Activated CD8-positive, alpha-beta memory T cell treated with anti-CD3 and anti-CD28 coated beads for 1 hour (primary cell): ENCODE measurements at places on chromosomes 1 and 21.

DNA sequence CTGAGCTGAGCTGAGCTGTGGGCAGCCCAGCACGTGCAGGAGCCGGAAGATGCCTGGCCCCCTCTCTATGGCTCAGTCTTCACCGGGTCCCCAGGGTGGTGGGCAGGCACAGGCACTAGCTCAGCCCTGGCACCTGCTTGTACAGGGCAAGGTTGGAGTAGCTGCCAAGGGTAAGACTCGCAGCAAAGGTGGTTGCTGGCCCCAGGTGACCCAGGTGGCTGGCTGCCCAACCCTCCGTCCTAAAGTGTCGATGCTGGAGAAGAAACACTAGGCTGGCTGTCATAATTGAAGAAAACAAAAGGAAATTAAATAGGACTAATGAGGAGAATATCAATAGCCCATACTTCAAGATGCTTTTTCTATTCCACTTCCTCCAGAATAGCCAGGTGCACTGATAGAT is 77.1 kb upstream of the ACTL8 start:
- DNase-seq: no peak

- DNase-seq: no peak
These were observed 13.9 kb downstream of the BTBD8 start for GRCh38 chr1:92094090-92094489.

GRCh38 chr1:168958562-168959289 is 147.8 kb upstream of the ATP1B1 start:
- DNase-seq: no peak

- DNase-seq: no peak
These were observed 16.2 kb upstream of the TSNAX start for GRCh38 chr1:231512147-231512698.
